SIG-M5 (cell line): ENCODE measurements at places on chromosomes 5 and 9.

DNA sequence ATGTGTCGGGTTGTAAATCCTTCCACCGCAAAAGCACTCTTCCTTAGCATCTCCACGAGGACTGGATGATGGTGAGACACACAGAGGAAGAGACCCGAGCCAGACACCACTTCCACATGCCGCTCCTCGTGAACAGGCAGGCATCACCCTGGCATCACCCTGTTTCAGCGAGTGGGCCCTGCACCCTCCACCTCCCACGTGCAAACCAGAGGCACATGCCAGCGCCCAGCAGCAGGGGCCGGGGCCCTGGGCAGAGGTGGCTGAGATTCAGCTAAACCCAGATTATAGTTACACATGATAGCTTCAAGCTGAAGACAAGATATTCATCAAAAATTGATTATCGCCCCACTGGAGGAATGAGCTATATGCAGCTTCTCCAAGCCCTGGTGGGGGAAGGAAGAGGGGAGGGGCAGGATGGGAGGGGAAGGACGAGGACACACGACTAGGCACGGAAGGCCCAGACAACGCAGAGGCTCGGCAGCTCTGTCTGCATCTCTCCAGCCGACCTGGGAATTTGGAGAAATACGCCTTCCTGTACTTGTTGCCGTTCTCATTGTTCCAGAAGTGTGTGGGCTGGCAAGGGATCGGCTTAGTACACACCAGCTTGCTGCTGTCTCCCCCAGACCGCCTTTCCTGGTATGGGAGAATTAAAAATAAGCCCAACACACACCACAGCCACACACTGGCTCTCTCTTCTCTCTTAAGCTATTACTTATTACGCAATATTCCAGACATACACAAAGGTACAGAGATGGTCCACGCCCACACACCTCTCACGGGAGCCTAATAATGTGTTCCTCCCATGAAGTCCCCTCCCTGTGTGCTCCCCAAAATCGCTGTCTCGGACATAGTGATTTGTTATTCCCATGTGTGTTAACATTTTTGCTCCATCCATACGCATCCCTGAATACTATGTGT is 50.4 kb upstream of the ZNF354A start:
- DNase-seq = no peak

DNA sequence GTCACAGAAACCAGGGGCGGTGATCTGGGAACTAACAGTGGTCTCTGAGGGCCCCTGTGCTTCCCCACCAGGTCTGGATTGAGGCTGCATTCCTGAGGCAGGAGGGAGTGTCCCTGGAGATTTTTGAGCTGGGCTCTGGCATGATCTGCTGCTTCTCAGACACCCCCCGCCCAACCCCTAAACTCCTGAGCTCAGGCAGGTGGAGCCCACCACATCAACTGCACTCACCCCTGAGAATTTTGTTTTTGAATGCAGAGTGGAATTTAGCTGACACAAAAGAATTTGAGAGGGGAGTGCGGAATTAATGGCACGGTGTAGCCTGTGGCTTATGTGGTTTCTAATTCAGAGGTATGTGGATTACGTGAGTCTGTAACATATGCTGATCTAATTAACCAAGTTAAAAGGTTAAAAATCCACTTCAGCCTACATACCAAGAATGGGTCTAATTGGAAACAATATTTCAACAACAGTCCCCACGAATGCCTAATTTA is 23.9 kb upstream of the CTSL start:
- no peak for DNase-seq

GRCh38 chr9:131642496-131643083 is 97.3 kb downstream of the PRRT1B start:
- no peak for DNase-seq

- DNase-seq = no peak
These were observed 39.5 kb downstream of the CD180 start for GRCh38 chr5:67156976-67157583.

DNA sequence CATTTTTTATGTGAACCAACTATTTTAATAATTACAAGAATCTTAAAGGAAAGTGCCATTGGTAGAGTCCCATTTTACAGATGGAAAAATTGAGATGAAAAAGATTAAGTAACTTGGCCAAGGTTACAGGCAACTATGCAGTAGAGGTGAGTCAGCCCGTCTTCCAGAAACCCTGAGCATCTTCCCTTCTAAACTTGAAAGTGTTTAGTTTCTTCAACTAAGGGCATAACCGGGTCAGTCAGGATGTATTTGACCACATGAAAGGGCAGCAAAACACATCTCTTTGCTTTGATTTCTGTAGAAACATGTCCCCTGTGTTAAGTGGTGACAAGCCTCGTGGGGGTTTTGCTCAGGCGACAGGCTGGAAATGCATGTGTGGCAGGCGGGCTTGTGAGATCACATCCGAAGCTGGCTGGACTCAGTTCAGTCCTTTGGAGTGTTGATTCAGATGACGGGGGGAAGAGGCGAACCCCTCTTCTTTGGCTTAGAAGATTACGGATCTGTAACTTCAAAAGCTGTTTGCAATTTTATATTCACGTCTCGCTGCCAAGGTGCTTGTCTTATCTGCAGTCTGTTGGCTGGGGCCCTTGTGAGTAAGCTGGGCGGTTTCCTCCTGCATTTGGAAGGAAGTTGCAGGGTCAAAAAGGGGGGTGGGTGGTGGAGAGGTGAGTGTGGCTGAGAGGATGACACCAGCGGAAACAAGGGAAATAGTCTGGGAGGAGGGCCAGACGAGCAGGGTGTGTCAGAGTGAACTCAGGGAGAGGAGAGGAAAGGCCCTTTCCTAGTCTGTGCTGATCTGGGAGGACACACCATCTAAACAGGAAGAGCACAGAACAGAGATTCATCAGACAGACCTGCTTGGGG is 78.9 kb upstream of the RPS23 start:
- DNase-seq = no peak

GRCh38 chr9:2236850-2237249 is 221.7 kb downstream of the SMARCA2 start:
- no peak for DNase-seq

- no peak for DNase-seq
These were observed 64.3 kb upstream of the C6 start for GRCh38 chr5:41277476-41278245.

DNA sequence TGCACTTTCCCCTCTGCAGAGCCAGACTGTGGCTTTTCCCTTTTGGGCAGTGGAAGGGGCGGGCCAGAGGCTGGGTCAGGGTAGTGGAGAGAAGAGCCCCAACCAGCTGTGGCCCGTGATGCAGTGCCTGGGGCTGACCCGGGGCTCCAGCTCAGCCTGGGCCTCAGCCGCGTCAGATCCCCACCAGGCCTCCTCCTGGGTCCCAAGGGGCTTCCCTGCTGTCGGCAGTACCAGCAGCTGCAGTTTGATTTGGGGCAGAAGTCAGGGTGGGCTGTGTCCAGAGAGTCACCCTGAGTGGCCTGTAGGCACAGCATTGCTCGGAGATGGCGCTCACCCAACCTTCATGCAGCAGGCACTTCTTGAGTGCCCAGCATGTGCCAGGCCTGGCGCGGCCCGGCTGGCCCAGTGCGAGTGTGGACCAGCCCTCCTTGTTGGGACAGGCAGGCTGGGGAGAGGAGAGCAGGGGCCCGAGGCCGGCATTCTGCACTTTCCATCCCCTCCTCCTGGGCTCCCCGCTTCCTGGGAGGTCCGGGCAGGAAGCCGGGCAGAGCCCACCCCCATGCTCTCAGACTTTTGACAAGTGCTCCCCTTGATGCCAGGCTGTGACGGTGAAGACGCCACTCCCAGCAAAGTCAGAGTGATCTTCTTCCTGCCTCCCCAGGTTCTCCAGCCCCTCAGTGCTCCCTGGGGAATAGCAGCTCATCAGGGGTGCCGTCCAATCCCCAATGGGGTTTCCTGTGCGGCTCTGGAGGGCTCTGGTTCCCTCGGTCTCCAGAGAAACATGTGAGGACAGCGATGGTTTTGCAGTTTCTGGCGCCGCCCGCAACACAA is 88.3 kb upstream of the COL5A1 start:
- no peak for DNase-seq

DNA sequence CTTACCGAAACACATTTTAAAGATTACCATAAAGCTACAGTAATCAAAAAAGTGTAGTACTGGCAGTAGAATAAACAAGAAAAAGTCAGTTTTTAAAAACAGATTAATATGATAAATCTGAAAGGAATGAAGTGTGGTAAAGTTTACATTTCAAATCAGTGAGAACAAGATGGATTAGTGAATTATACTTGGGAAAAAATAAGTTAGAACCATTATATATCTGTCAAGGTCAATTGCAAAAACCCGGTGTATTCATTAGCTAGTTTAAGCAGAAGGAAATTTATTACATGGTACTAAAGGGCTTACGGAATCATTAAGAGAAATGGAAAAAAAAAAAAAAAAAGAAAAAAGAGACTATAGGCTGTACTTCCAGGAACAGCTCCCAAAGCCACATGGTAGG is 164.3 kb downstream of the MUSK start:
- no peak for DNase-seq

DNA sequence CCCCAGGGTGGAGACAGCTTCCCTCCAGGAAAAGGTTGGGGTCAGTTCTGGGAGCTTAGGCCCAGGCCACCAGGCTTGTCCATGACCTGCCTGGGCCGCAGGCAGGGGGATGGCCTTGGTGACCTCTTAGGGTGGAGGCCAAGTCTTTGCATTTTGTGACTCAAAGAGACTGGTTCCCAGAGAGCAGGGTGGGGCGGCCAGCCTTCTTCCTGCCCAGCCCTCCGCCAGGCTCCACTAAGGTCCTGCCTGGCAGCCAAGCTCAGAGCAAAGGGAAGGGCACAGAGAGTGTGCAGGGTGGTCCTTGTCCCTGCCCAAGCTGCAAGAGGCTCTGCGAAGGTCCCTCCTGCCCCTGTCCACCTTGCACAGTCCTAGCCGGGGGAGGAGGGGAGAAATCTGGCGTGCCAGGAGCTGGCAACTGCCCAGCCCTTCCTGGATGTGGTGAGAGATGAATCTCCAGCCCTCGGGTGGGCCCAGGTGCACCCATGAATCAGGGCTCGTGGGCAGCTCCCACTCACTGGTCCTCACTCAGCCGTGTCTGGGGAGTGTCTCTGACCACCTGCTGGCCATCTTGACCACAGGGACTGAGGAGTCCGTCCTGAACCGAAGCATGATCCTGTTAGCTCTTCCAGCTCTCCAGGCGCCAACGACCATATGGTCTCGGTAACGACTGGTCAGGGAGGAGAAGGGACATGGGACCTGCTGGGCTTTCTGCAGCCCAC is 2.3 kb upstream of the PTGDS start:
- DNase-seq = no peak

DNA sequence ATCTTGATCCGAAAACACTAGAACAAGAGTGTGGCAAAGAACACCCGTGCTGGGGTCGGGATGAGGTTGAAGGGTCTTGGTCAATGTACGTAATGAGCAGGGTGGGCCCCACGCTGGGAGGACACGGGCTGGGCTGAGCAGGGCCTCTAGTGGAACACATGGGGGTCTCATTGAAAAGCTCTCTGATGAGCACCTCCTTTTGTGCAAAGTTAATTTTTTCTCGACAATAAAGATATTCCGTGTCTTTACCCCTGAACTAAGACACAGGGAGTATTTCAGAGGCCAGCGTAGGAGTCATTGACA is 8.0 kb downstream of the UCK1 start:
- no peak for DNase-seq

GRCh38 chr9:110066929-110067716 is 140.8 kb downstream of the C9orf152 start:
- no peak for DNase-seq

DNA sequence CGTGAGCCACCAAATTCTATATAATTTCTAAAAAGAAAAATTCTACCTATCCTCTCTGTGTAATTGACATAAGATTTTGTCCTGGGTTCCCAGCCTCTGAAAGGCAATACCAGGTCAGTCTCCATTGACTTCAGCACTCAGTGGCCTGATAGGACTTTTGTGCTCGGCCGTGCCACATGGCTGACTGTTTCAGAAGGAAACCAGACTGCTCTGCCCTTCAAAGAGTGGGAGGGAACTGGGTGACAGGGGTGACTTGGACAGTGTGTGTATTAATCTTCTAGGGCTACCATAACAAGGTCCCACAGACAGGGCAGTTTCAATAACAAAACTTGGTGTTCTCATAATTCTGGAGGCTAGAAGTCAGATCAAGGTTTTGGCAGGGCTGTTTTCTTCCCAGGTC is 43.0 kb downstream of the ARHGAP26 start:
- no peak for DNase-seq

GRCh38 chr9:86854898-86855523 is 92.3 kb downstream of the GAS1 start:
- no peak for DNase-seq
